ENCODE measurements at places on chromosomes 3 and 15. TPM values are rescaled to one million over a fixed set of nuclear protein-coding genes. Genes with fewer than 3 reads are reported as not detected.

- DNase-seq: no peak
Measured at GRCh38 chr3:194133661-194134230, 2.2 kb upstream of the HES1 start.

GRCh38 chr3:128252083-128252482, 98.8 kb downstream of the EEFSEC start:
- no peak for DNase-seq

- DNase-seq: no peak
Measured at GRCh38 chr3:160001148-160001760, 12.6 kb downstream of the IL12A start.

DNA sequence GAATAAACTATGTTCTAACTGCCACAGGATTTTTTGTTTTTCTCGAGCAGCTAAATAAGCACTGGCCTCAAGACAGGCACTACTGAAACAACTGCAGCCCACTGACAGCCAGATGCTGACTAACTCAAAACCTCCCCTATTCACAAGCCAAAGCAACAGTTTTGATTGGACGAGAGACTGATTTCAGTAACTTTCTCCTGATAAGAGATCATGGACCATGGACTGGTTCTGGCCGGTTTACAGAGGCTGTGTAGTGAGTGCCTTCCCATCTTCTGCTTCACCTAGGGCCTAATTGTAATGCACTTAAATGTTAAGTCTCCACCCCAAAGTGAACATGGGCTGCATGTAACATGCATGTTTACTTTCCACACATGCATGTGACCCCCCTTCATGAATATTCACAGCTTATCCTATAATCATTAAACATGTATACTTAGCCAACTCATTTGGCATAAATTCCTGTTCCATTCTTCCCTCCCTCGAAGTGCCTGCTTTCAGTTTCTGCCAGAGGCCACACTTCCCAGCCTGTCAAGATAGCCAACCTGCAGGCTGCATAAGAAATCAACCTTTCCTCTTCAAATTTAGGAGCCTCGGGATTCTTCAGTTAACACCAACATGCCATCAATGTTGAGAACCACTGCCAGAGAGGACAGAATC, 108.2 kb downstream of the ULK4 start:
- DNase-seq: no peak

DNA sequence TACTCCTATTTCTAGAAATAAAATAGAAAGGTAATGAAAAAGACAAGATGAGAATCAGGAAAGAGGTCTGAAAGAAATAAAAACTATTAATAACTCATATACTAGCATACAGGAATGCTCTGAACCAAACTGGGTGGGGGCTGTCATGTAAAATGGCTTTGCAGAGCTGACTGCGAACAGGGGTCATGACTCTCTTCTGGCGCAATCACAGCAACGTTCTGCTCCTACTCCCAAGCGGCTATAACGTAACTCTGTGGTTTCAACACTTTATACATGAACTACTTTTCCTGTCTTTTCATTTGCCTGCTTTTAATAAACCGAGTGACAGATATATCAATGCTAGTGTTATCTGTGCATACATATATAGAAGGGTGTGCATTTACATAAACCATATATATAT, 116.7 kb downstream of the DLG1 start:
- peak; percentile 59 for DNase-seq

DNA sequence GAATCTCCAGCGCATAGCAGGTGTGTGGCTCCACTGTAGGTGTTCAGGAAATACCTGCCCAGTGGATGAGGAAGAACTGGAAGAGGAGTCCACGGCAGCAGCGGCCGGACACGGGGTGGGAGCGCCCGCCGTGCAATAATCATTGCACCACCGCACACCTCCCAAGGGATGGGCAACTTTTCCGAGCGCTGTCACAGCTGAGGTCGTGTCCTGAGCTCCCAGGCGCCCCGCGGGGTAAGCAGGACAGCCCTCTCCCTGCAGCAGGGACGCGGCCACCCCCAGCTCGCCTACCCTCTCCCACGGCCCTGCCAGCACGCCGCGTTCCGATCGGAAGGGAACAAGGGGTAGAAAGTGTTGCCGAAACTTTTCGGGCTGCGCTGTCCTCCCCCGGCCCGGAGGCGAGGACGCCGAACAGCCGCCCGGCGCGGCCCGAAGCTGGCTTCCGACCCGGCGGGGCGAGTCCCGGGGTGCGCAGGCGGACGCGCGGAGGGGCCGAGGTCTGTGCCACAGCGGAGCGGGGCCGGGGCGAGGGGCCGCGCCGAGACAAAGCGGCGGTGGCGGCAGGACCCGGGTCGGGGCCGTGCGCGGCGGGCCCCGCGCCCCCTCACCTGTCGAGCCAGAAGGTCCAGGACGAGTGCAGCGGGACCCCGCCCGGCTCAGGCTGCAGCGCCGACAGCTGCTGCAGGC, 475 bp downstream of the EIF4E3 start:
- no peak for DNase-seq

DNA sequence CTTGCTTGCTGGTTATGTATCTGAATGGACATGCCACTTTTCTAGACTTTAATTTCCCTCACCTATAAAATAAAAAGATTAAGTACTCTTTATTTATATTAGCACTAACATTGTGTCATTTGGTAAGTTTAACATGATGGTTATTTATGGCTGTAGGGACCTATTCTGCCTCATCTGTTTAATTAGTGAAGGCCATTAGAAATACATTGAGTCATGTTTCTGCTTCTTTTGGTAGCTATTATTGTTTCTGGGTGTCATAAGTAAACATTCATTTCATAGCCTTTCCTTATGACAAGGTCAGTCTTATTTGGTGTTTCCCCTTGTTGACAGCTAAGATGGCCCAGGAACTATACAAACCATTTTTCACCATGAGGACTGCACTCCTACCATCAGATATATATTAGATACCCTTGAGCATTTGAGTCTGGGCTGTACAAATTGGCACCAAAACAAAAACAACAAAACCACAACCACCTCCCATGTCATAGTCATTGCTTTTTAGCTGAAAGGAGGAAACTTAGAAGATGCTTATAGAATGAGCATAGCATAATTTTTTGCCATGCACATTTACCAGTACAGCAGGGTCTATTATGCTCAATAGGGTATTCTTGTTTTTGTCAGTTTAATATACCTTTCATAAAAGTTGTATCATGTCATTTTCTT, 39.3 kb downstream of the SRP14 start:
- DNase-seq: no peak

Gene SMC4
- 54.3 TPM for polyA plus RNA-seq

Gene MED12L
- polyA plus RNA-seq: 10.0 TPM

Gene GHSR
- polyA plus RNA-seq: not detected

Gene GRAMD2A
- 2.5 TPM for polyA plus RNA-seq
